ENCODE measurements at places on chromosomes 4 and X.
A peak's percentile ranks its signal among the peaks of the same experiment; 100 is the strongest.

- no peak for DNase-seq
Observed at GRCh38 chrX:131739823-131740222, 195.9 kb downstream of the OR13H1 start.

DNA sequence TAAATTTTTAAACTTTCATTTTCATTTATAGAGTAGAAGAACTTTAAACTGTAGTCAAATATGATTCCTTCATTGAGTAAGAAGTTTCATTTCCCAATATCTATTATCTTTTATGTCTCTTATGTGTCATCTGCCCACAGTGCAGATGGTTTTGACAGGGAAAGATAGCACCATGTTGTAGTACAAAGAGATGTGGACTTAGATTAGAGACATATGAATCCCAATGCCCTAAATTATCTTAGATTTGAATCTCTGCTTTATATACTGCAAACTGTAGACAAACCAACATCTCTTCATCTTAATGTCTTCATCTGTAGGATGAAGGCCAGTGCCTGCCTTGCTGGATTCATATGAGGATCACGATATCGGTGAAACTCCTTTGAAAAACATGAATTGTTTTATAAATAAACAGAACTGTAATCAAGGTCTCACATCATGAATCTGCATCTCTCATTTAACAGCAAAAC lies 217.5 kb downstream of the BANK1 start:
- DNase-seq: no peak

DNA sequence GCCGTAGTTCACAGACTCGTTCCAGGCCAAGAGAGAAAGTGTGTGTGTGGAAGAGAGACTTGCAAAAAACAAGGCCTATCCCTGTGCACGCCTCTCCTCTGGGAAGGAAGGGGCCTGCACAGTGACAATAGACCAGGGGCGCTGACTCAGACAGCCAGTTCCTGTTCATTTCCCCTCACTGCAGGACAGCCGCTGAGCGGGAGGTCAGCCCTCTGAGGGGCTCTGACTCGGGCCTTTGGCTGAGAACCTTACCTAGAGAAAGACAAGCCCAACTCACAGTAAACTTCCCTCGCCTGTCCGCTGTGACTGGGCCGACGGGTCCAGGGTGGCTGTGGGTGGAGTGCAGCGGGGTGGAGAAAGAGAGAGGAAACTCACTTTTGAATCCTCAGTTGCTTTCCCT lies 52.1 kb downstream of the RTL5 start:
- no peak for DNase-seq

DNA sequence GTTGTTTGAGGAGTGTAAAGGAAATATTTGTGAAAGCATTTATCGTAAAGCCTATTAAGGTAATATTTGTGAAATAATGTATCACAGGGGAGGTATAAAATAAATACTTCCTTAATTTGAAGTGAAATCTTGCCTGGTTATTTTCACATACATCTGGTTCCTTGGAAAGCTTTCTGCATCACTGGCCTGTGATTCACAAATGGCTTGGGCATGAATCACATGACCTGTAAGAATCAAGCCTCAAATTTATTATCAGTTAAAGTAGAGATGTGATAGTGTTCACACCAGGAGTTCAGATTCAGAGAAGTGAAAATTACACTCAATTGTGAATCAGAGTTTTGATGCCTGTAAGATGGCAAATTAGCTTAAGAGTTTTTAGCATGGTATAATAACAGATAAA lies 1911.4 kb downstream of the STIM2 start:
- no peak for DNase-seq

DNA sequence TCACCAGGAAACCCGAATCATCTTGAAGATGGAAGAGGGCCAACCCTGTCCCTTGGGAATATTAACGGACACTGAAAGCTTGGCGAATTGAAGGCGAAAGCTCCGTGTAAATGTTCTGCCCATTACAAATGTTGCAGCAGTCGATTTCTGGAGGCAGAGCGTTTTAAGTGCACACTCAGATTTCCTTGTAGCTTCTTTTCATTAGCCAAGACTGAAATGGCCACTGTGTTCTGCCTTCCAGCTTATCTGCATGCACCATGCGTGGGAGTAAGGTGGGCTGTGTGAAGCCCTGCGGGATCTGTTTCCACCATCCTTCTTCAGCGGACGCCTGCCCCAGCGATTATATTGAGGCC lies 1.3 kb downstream of the SMIM20 start:
- no peak for DNase-seq

GRCh38 chr4:76074993-76075600 lies 588 bp downstream of the ART3 start:
- no peak for DNase-seq

DNA sequence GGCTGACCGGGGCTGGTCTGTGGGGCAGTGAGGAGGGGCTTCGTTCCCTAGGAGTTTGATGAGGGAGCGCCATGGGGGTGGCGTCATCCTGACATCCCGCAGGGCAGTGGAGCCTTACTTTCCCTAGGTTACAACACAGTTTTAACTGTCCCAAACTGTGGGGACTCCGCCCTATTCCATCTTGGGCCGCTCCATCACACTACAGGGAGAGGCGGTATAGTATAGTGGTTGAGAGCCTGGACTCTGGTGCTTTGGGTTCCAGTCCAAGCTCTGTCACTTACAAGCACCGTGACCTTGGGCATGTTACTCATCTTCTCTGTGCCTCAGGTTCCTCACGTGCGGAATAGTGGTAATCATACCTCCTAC lies 44.2 kb downstream of the ZNF185 start:
- no peak for DNase-seq

DNA sequence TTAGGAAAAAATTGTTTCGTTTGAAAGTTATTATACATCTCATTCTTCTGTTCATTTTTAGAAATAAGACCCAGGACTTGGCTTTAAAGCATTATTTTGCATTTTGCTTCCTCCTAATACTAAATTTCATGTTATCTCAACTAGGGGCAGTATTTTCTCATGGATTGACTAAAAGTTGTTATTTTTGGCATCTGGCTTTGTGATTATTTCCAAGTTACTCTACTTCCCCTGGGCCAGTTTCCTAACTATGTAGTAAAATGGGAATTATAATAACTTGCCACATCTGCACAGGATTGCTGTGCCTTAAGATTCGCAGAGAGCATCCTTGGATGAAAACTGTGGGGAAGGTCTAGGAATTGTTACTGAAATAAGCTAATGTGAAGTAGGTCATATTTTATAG lies 3.0 kb downstream of the RBPJ start:
- no peak for DNase-seq

DNA sequence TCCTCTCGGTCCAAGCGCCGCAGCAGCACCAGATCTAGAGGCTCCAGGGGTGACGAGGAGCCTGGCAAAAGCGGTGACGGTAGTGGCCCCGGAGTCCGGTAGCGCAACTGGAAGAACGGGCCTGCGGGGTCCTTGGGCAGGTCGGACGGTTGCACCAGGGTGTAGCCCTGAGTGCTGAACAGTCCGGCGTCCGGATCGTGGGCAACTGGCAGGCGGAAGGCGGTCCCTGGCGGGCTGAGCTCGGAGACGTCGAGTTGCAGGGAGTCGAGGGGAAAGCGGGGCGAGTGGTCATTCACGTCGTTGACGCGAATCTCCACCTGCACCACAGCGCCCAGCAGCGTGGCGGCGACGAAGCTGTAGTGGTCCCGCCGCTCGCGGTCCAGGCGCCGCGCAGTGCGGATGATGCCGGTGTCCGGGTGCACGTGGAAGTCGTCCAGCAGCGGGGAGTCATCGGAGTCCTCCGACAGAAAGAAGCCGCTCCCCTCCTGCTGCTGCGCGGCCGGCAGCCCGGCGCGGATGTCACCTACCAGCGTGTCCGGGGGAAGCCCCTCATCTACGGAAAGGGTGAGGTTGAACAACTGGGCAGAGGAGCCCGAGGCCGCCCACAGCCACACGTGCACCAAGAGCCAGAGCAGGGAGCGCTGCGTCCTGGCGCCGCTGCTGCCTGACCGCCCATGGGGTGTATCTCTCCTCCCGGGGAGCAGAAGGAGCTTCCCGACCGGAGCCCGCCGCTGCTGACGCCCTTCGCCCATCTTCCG lies 837 bp downstream of the DCHS2 start:
- peak; percentile 65 for DNase-seq

DNA sequence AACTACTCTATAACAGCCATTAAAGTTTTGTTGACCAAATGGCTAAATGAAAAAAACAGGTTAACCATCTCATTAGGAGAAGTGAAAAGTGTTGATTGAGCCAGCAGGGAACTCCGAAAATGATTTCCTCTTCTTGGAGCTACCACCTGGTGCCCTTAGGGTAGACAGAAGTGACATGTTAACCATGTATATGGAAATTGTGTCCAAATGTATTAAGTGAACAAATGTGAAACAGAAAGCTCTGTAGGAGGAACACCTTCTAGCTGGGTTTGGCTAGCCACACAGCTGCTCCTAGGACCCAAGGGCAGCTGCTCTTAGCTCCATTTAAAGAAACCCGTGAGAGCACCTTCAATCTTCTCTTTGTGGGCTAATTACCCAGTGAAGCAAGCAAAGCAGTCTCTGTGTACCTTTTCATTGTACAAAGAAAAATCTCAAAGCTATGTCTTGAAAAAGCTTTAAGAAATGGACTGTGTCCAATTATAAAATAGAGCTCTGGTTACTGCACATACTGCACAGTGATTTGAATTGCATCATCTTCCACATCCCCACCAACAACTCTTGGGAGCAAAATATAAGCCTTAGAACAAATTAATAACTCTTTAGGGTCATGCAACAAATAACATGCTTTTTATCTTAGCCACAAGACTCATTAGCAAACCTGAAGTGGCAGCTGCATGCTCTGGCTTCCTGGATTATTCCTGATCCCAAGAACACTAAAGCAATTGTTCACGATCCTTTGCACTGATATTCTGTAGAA lies 59.2 kb upstream of the PARM1 start:
- DNase-seq: no peak

DNA sequence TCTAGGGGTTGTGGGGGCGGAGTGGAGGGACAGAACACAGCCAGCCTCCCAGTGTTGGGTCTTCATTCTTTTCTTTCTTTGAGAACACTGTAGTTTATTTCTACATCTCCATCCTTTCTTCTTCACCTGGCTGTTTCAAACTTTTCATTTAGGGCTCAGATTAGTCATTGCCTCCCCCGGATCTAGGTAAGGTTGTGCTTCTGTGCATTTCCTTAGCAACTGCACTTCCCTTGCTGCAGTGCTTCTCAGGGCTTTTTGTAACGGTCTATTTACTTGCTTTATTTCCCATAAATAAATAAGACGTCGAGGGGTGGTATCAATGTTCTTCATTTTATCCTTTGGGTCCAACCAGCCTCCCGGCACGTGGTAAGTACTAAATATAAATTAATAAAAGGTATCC lies 31.3 kb downstream of the ADGRL3 start:
- no peak for DNase-seq

DNA sequence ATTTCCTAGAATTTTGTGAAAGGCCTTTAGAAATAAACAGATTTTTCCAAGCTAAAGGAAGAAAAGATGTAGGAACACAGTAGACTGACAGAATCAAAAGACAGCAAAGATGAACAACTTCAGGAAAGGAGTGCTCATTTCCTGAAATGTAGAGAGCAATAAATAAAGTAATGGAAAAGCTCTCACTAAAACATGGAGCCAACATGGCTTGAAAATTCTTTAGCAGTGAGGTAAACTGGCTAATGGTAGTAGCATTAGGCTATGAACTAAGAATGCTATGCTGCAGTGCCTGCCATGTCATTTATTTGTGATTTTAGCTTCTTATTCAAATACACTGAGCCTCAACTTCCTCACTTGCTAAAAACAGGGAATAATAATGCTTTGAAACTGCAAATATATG lies 108.7 kb downstream of the IQCM start:
- DNase-seq: no peak

DNA sequence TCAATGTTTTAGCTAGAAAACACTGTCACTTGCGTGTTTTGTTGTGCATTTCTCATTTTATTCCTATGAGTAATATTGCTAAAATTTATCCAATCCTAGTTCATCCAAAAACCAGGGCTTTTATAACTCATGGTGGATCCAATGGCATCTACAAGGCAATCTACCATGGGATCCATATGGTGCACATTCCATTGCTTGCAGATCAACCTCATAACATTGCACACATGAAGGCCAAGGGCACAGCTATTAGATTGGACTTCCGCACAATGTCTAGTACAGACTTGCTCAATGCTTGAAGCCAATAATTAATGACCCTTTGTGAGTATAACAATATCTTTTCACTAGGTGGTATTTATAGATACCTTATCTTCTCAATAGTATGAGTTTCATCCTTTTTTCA lies 57.2 kb upstream of the UGT2B7 start:
- DNase-seq: no peak

GRCh38 chr4:175412161-175412560 lies 399.9 kb downstream of the GPM6A start:
- no peak for DNase-seq

- DNase-seq: peak; percentile 29
Observed at GRCh38 chrX:115958687-115959359, 211.7 kb upstream of the AGTR2 start.

GRCh38 chrX:87900320-87900908 lies 382.8 kb downstream of the KLHL4 start:
- no peak for DNase-seq

DNA sequence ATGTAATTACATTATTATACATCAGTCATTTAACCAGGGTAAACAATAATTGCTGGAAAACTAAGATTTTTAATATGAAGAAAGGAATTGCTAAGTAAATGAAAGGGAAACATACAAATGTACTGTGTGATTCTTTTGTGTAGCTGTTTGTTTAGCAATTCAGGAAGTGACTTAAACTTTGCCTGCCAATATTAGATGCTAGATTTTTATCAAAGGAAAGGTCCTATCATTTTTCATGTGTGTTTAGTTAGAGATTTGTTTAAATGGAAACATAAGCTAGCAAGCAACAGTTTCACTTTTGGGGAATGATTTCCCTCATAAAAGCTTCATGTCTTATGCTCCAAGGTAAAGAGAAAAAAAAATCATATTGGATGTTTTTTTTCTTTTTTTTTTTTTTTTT lies 95.1 kb upstream of the LIMCH1 start:
- DNase-seq: no peak

- no peak for DNase-seq
Observed at GRCh38 chr4:28014469-28014868, 1153.8 kb downstream of the STIM2 start.

DNA sequence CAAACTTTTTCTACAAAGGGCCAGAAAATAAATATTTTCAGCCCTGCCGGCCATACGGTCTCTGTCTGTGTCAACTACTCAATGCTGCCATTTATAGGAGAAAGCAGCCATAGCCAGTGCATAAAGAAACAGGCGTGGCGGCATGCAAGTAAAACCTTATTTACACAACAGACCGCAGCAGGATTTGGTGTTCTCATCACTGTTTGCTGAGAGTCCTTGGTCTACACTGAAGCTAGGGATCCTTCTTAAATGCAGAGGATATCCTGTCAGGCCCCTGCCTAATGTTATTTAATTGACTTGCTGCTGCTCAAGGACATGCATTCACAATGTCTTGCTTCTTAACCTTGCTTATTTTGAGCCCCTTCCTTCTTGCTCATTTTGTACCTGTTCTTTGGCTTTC lies 54.7 kb downstream of the CPE start:
- DNase-seq: peak; percentile 38

DNA sequence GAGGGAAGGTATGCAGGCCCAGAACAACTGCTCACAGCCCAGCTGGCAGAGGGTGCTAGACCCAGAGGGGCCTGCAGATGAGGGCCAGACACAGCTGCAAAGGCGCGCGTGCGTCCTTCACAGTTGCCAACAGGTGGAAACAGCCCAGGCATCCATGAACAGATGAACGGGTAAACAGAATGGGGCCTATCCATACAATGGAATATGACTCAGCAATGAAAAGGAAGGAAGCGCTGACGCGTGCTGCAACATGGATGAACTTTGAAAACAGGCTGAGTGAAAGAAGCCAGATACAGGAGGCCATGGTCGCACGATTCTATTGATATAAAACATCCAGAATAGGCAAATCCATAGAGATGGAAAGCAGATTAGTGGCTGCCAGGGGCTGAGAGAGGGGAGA lies 83.1 kb upstream of the DDX3X start:
- DNase-seq: no peak
